ENCODE measurements at places on chromosomes 12 and 14.

GRCh38 chr12:92440072-92440471 lies 262.7 kb upstream of the PLEKHG7 start:
- DNase-seq, result no peak

DNA sequence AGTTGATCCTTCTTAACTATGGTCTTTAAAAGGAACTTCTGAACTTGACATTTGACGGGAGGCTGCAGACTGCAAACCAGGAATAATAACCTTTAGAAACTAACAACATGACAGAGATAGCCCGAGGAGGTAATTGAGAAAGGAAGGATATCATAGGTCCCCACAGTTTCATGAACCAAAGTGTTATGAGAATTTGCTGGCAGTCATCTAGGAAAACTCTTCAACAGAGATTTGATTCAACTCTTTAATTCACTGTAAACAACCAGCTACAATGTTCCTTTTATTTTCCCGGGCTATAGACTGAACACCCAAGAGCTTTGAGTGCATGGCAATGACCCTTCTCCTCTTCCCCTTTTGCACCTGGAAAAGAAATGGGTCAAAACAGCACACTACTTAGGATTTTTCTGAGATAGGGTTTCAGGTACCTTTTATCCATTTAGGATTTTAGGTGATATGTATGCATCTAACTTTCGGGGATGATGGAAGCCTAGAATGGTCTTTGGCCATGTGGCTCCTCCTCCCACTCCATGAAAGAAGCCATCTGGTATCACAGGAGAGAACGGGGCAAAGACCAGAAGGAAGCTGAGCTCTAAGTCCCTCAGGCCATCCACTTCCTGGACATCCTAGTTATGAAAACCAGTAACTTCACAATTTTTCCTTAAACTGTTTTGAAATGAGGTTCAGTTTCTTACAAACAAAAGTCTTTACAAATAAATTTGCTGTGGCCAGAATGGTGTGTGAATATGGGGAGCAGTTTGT lies 23.0 kb downstream of the GLT8D2 start:
- DNase-seq, result no peak

DNA sequence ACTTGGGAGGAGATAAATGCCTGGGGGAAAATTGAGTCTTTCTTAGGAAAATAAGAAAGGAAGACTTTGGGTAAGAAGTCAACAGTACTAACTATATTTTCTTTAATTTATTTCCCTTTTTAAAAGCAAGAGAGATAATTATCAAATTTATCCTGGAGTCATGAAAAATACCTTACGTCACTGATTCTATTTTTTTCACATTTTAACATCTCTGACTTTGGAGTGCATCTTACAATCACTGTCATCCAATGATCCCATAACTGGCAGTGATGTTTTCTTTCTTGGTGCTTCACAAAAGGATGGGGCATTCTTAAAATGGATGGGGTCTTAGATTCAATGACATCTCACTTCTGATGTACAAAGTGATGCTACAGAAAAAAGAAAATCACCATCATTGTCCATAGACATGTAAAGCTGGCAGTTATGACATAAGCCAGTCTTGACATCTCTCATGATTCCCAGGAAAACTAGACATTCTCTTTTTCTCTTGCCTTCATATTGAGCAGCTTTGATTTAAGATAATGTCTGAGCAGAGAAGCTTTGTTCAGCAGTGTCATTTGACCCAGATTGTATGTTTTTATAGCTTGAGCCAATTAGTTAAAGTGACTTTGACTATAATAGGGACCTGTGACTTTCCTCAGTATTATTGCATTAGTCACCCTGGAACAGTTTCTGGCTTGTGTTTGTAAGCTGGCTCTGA lies 236.2 kb downstream of the EGLN3 start:
- no peak for DNase-seq

- no peak for DNase-seq
These were observed 8.9 kb downstream of the GPR132 start for GRCh38 chr14:105056303-105056831.

- no peak for DNase-seq
These were observed 13.7 kb downstream of the PRKCH start for GRCh38 chr14:61335049-61335448.

GRCh38 chr14:68229423-68230100 lies 410.0 kb downstream of the RAD51B start:
- DNase-seq, result no peak

DNA sequence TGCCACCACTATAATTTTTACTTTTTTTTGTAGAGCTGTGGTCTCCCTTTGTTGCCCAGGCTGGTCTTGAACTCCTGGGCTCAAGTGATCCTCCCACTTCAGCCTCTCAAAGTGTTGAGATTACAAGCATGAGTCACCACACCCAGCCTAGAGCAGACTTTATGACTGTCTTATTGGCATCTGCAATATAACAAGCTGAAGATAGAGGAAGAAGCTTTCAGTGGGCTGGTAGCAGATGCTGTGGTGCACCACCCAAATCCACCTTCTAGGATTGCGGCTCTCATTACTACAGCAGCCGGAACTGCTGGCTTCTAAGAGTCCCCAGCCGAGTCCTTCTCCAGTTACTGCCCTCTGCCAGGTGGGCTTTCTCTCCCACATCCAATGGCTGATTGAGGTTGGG lies 7.6 kb upstream of the STK38L start:
- DNase-seq, result no peak

GRCh38 chr12:52579468-52580465 lies 6.1 kb upstream of the KRT74 start:
- DNase-seq, result no peak

- DNase-seq, result no peak
These were observed 1.8 kb downstream of the BAG5 start for GRCh38 chr14:103560691-103561090.

GRCh38 chr12:81077686-81078441 lies at the start of gene ACSS3:
Gene ACSS3 (plus strand): TSS chr12:81078079. CDS start chr12:81078121, 42 bp downstream.
- DNase-seq, result no peak

GRCh38 chr12:66662179-66662578 lies 16.7 kb downstream of the GRIP1 start:
- DNase-seq, result no peak

GRCh38 chr12:75658286-75658685 lies 146.9 kb upstream of the KRR1 start:
- DNase-seq, result no peak

- DNase-seq, result no peak
These were observed 15.3 kb upstream of the STYK1 start for GRCh38 chr12:10689146-10689545.

DNA sequence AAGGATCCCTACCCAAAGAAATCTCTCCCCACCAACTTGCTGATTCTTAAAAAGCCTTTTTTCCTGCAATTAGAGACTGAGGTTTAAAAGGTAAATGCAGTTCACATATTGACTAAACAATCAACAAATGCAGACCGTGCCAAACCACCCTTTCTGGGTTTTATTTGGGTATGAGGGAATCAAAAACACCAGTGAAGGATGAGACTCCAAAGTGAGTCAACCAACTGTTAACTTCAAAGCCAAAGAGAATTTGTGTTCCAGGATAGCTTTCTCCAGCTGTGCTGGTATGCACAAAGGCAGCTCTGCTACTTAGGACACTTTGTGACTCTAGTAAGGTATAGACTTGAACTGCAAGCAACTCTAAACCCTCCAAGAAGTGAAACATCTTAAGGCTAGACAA lies 39.4 kb downstream of the RPS29 start:
- no peak for DNase-seq

DNA sequence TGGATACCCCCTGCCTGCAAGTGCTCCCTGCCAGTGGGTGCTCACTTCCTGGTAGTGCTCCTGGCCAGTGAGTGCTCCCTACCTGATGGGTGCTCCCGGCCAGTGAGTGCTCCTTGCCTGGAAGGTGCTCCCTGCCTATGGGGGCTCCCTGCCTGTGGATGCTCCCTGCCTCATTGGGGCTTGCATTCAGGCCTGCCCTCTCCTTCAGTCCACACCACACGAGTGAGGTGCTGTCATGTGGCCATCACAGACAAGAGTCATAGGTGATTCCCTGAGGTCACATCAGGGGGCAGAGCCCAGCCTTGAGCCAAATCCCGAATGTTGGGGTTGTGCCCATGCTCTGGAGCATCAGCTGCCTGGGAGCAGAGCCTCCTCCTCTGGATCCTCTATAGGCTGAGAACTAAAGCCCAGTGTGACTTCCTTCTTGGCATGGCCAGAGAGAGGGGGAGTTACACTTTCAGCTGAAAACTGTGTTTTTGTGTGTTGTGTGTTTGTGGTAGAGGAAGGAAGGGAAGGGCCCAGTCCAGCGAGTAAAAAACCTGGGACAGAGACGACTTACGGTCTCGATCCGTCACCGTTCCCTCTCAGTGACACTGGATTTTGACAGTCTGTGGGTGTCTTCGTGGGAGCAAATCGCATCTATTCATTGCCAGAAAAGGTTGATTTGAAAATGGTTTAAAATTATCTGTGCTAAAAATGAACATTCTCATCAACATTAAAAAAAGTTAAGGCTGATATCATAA lies 136.0 kb downstream of the ADGRD1 start:
- DNase-seq, result no peak

DNA sequence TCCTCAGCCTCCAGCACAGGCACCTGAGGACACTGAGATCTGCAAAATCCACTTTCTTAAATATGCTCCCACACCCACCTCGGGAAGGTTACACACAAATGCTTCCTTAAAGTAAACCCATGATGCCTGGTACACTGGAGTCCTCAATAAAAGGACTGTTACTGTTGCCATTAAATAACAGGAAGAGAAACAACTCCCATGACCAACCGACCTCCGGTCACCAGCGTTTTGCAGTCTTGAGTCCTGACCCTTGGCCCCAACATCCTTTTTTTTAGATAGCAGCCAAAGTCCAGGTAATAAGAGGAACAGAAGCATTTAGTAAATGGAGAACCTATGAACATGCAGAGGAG lies 42.4 kb downstream of the ITPK1 start:
- no peak for DNase-seq

DNA sequence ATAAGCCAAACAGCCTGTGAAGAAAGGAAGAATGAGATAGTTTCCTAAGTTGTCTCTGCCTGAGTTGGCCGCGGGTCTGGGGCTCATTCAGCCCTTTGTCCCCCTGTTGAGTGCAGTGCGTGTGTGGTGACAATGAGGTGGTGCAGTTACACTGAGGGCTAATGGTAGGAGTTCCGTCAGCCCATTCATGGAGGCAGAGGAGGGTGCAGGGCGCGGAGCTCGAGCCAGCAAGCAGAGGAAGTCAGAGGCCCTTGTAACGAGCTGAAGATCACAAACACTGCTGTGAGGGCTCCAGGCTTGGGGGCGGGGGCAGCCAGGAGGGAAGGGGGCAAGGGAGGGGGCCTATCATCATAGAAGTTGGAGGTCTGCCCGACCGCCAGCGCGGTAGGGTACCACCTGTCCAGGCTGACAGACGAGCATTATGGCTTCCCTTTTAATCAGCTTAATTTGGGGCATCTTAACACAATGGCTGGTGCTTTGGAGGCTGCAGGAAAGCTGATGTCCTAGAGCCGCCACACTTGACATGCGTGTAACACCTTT lies 20.5 kb downstream of the CCND2 start:
- DNase-seq, result no peak

- DNase-seq, result no peak
These were observed 49.2 kb upstream of the SGPP1 start for GRCh38 chr14:63777024-63777423.

GRCh38 chr12:118922405-118922804 lies 58.9 kb upstream of the SRRM4 start:
- DNase-seq, result no peak

DNA sequence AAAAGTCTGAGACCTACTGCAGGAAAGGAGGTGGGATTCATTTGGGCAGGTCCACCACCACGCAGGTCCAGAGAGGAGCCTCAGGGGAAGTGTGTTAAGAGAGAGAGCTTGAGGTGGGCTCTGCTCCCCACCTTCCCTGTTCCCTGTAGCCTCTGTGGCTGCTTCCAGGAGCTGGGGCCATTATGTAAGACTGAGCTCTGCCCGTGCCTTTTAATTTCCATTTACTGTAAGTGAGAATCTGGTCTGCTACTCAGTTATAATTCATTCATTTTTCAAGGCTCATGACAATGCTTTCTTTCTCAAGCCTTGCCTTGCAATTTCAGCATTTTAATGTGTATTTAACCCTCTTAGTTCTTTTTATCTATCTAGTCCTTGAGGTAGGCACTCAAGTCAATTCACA lies 8.3 kb downstream of the SLC4A8 start:
- no peak for DNase-seq

GRCh38 chr14:68947802-68948201 lies 31.3 kb downstream of the ACTN1 start:
- DNase-seq, result no peak

DNA sequence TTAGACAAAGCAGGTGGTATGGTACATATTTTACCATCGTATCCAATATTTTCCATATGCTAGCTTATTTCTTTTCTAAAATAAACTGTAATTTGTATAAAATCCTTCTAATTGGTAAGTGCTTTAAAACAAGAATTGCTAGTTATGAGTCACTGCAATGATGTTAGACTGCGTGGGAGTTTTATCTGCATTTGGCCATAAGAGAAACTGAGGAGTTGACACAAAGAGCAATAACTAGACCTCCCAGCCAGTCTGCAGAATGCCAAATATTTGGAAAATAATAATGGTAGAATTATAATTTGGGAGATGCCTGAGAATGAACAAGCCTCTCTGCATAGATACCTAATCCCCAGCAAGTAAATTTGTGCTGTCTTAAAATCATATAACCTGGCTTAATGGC lies 61.7 kb upstream of the PTPRR start:
- DNase-seq, result no peak

GRCh38 chr12:114395233-114395632 lies 10.7 kb downstream of the TBX5 start:
- no peak for DNase-seq

GRCh38 chr14:55336162-55336561 lies 64.9 kb downstream of the FBXO34 start:
- DNase-seq, result no peak

- no peak for DNase-seq
These were observed 199.6 kb upstream of the DIO3 start for GRCh38 chr14:101361451-101362433.

GRCh38 chr12:71024281-71024680 lies 103.7 kb upstream of the PTPRR start:
- DNase-seq, result no peak

Measured in SHP77 treated with DMSO at 0.1 percent for 48 hours (cell line).